ENCODE measurements at places on chromosomes 3 and 15. TPM values are rescaled to one million over a fixed set of nuclear protein-coding genes. Genes with fewer than 3 reads are reported as not detected.

Gene TRIM42
- not detected for total RNA-seq

Gene MST1R
- 0.93 TPM for total RNA-seq

Gene UBE3A
- total RNA-seq: 89.0 TPM

Gene TMEM40
- not detected for total RNA-seq

Gene SLC9C1
- not detected for total RNA-seq

Gene SPESP1
- total RNA-seq: 1.5 TPM

Gene MED12L
- 1.5 TPM for total RNA-seq

Gene SLC22A13
- total RNA-seq: not detected

Gene CHRNA7
- total RNA-seq: not detected

Gene RASGRP1
- 174 TPM for total RNA-seq

Gene SPATA12
- total RNA-seq: not detected

Gene TTC21A
- total RNA-seq: 1.7 TPM

Gene FETUB
- total RNA-seq: not detected

Gene GOLGA6D
- not detected for total RNA-seq

Gene HGD
- 0.12 TPM for total RNA-seq

Gene ACTC1
- not detected for total RNA-seq

Gene ZIC1
- total RNA-seq: not detected

Gene LRRC2
- total RNA-seq: not detected

Gene POLQ
- 25.1 TPM for total RNA-seq

Gene TNFSF10
- 31.8 TPM for total RNA-seq

Gene AGBL1
- 0.10 TPM for total RNA-seq

Gene DUOXA2
- total RNA-seq: not detected

Gene GOLGA8Q
- 0.33 TPM for total RNA-seq

Gene ZBED2
- total RNA-seq: 609 TPM

Gene MKRN3
- 3.3 TPM for total RNA-seq

Gene TM4SF18
- total RNA-seq: not detected

Gene KBTBD13
- total RNA-seq: not detected

Gene CHRM5
- total RNA-seq: not detected

All from activated CD4-positive, alpha-beta memory T cell treated with anti-CD3 and anti-CD28 coated beads for 36 hours (primary cell).